ENCODE measurements at places on chromosomes 3 and 15. TPM values are rescaled to one million over a fixed set of nuclear protein-coding genes. Genes with fewer than 3 reads are reported as not detected.

The LRRC3B gene
- 3.1 TPM for total RNA-seq

The CFAP20DC gene
- total RNA-seq, result 2.8 TPM

GRCh38 chr3:62732183-62732904, 142.9 kb downstream of the CADPS start:
- no peaks in the 10 kb centered on the region for H3K36me3 ChIP-seq
- H3K27me3 ChIP-seq, result no peaks in the 10 kb centered on the region
- DNase-seq, result no peak
- H3K4me1 ChIP-seq, result no peaks in the 10 kb centered on the region

DNA sequence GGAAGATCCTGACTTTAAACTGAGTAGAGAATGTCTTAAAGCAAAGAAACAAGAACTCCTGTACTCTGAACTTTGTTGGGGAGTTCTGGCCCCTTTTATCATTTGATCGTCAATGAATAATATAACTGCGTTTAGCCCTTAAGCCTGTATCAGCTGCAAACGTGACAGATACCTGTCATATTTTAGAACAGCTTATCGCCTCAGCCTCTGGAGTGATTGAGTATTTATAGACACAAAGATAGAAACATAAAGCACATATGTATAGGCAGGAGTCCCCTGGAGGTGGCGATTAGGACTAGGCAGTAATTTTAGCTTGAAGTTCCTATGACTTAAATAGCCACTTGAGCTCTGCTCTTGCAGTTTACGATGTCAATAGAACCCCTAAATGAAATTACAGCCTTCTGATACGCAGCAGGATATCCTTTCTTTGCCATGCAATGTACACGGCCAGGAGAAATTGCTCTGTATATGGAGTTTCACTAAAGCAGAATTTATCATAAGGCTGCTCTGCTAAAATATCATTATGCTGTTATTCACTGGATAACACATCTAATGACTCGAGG, 321.8 kb downstream of the TIGIT start:
- DNase-seq, result no peak
- no peak overlapping the region for H3K4me3 ChIP-seq
- no peaks in the 10 kb centered on the region for H3K36me3 ChIP-seq
- no peaks in the 10 kb centered on the region for H3K4me1 ChIP-seq

GRCh38 chr15:49718234-49718633, 97.4 kb downstream of the DTWD1 start:
- H3K27ac ChIP-seq, result no peak overlapping the region
- no peak for DNase-seq
- H3K27me3 ChIP-seq, result no peaks in the 10 kb centered on the region
- H3K4me3 ChIP-seq, result no peak overlapping the region
